ENCODE measurements at places on chromosomes 16 and 17.

DNA sequence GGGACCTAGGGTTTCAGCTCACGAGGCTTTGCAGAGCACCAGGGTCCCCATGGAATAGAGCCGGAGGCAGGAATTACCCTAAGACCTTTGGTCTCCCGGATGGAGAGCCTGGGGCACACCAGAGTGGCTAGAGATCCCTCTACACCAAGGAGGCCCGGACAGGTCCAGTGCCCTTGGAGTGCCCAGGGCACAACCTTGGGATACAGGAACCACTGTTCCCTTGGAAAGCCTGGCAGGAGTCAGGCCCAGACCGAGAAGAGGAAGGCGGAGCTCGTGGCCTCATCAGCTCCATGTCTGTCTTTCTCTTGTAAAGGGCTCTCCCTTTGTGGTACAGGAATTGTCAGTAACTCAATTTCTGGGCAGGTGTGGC lies 3.8 kb upstream of the DBNDD1 start:
- DNase-seq: no peak

DNA sequence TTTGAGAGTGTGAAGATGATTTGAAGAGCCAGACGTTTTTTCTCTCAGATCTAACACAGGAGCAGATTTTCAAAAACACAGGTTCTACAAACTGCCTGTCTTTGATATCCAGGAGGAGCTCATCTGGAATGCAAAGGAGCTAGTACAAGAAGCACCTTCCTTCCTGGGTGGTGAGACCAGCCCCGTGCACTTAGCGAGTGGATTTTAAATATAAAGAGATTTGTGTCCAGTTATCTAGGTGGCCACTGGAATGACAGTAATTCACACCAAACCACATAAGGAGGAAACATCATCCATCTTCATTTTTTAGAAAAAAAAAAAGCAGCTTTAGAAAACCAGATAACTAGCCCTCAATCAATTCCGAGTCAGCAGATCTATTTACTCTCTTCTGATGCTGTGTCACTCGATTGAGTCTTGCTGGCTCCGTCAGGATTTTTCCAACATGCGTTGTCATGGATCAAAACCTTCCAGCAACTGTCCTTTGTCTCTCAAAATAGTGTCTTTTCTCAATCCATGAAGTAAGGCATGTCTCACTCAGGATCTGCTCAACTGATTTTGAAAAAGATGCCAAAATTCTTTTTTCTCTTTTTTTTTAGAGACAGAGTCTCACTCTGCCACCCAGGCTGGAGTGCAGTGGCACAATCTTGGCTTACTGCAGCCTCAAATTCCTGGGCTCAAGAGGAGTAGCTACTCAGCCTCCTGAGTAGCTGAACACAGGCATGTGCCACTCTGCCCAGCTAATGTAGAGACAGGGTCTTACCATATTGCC lies 451.2 kb upstream of the PSMD7 start:
- no peak for DNase-seq

DNA sequence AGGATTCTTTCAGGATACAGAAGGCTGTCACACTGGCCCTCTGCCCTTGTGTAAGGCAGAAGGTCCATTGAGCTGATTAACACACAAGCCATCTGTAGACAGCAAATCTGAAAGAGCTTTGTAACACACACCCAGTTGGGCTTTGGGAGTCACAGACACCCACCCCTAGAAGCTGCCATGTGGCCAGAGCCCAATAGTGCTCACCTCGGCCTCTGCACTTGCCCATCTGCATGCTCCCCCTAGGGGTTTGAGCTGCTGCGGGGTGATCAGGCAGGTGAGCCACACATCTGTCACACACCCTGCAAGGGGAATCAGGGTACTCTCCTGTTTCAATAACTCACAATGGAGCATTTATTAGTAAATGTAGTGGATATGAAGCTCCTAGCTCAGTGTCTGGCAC lies 138.3 kb downstream of the CHD9NB start:
- DNase-seq: no peak

DNA sequence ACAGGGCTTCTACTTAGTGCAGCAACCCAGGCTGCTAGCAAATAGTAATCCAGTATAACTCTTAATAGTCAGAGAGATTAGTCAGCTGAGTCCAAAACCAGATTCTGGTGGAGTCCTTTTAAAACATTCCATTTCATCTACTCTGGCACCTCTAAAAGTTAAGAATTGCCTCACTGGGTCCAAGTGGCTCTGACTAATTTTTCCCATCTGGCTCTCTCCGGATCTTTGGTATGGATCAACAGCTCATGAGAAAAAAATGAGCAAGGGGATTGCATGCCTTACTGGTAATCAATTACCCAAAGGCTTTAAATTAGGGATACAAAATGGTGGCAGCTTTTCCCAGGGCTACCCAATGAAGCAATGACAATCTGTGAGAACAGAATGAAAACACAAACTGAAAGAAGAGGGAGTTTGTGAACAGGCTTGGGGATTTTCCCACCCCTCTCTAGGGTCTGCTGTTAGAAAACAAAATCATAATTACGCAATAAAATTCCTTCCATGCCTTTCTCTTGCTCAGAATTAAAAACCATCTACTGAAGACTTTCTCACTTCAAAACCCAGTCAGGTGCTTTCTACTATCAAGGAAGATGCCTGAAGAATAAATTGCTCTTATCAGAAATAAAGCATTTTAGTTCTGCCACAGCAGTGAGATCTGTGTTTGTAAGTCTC lies 84.6 kb upstream of the PMFBP1 start:
- DNase-seq: no peak

DNA sequence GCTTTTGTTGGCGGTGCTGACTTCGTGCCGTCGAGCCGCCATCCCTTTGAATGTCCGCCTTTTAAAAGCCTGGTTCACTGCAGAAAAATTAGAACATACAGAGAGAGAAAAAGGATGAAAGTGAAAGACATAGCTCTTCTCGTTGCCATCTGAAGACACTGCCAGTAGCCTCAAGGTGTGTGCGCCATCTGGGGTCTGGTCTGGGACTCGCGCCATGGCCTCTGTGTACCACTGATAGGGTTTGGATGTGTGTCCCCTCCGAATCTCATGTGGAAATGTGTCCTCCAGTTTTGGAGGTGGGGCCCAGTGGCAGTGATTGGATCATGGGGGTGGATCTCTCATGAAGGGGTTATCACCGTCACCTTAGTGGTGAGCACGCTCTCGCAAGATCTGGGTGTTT lies 15.5 kb downstream of the GSE1 start:
- DNase-seq: no peak

DNA sequence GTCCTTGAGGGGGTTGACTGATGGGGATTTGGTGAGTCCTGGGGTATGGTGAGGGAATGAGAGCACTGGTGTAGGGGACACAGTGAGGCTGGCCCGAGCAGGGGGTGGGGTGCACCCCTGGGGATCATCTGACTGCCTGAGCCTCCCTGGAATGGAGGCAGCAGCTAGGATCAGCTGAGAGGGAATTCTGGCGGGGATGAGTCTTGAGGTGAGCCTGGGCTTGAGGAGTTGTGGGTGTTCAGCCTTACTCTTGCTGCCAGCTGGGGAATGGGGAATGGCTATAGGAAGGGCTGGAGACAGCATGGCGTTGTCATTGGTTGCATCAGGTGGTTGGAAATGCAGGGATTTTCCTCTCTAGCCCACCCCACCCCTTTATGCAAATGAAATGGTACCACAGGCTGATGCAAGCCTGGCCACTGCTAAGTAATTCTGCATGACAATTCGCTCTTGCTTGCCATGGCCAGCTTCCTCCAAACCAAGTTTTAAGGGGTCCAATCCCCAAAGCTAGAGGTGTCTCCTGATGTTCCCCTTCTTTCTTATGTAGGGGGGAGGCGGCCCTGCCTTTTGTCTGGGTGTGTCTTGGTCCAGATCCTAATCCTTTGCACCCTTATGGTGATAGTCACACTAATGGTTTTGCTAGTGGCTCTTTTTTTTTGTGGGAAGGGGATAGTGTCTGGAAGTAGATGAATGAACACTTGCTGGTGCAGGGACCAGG lies 7.5 kb downstream of the NFE2L1 start:
- peak; percentile 64 for DNase-seq

GRCh38 chr17:1560858-1561355 lies 1.7 kb downstream of the PITPNA start:
- DNase-seq: no peak

DNA sequence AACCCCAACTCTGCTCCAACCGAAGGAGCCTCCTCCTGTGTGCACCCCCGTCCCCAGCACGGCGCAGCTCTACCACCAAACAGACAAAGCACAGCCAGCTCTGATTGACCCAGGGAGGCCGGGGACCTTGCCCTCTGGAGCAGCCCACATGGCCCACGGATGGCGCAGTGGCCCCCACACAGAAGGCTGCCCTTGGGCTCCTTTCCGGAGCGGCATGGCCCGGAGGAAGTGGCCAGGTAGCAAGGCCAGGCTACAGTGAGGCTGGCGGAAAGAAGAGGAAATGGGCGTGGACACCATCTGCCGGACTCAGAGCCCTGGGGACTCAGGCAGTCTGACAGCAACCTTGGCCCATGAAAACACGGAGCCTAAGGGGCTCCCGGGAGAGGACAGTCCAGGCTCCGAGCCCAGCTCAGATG lies 19.9 kb upstream of the ZC3H18 start:
- DNase-seq: no peak

DNA sequence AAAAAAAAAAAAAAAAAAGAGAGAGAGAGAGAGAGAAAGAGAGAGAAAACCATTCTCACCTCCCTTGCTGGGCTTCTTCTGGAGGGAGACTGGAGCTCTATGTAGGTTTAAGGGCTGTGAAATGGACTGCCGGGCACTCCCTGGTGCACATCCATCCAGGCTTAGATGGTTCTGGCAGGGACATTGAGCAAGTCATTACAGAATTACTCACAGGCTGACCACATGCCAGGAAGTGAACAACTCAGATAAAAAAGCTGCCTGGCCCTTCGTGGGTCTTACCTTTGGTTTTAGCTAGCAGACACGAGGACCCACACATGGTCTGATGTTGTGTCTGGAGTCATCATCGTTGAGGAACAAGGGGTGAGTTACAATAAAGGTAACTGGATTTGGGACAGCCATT lies 847.4 kb upstream of the EEF2KMT start:
- no peak for DNase-seq

DNA sequence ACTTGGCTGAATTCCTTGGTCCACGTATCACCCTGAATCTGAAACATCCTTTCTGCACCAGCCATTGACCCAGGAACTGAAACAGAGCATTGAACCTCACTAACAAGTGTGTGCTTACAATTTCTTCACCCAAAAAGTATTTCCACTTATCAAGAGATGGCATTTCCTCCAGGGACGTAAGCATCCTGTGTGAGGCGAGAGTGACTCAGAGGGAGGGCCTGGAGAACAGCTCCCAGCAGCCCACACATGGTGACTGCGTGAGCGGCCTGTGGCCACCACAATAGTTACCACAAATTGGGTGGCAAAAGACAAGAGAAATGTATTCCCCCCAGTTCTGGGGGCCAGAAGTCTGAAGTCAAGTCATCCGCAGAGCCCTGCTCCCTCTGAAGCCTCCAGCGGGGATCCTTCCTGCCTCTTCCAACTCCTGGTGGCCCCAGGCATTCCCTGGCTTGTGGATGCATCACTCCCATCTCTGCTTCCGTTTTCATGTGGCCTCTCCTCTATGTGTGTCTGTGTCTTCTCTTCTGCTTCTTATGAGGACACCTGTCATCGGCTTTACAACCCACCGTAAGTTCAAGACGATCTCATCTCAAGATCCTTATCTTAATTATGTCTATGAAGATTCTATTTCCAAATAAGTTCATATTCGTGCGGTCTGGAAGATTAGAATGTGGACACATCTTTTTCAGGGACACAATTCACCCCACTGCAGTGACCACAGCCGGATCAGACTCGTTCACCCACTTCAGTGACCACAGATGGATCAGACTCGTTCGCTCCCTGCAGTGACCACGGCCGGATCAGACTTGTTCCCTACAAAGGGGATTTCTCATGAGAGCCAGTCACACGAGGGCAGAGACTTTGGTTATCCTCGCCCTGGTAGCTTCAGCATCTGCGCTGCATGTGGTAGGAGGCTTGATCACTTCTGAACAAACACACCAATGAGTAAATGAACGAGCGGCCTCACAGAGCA lies 122.6 kb upstream of the FOXF1 start:
- DNase-seq: no peak

- DNase-seq: no peak
Measured at GRCh38 chr17:14950216-14950615, 314.9 kb downstream of the PMP22 start.

DNA sequence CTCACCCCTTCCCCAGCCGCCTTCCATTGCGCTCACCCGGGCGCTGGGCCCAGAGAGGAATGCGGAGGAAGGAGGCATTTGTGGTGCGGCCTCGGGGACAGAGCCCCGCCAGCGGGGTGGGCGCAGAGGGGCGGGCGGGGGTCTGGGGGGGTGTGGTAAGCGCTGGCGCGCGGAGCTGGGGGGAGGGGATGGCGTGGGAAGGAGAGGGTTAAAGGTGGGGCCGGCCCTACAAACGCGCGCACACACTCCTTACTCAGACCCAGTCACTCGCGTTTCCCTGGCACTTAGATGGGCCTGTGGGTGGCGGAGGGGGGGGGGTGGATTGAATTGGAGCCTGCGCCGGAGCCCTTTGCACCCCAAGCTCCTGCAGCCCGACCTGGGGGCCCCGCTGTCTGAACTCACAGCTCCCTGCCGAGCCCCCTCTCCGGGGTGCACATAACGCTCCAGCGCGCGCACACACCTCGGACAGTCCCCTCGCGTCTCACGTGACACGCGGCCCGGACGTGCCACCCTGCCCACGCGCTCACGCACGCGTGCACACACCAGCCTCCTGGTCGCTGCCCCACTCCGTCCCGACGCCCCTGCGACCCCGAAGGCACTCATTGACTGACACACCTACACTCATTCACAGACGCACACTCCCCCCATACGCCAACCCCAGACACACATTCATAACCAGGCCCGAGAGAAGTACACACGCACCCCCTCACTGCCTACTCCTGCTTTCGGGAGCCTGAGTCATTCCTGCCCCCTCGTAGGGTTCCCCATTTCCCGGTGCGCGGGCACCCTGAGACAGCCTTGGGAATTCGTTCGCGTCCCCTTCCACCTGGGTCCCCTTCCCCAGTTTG lies 844 bp downstream of the TBKBP1 start:
- DNase-seq: peak; percentile 77

GRCh38 chr16:81654346-81654745 lies 124.7 kb upstream of the PLCG2 start:
- no peak for DNase-seq

DNA sequence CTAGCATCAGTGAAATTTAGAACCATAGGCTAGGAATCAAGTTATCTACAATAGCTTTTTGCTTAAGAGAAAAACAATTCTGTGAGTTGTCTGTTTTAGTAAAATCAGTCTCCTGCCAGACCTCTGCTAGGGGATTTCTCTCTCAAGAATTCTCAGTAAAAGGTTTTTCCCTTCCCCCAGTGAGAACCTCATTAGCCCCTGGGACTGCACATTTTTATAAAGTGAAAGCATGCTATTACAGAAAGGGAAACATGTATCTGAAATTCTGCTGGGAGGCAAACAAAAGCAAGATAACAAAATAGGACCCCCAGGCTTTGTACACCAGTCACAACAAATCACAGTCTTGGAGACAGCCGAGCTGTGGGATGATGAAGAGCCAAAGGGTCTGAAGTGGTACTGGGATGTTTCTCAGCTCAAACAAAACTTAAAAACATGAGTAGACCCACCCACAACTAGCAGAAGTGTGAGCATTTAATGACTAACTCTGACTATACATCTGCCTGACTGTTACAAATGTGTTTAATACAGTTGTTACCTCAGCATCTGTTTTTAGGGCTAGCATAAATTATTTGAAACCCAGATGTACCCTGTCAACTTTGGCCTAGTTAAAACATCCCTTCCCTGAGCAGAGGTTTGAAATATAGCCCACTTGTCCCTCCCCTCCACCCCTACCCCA lies 20.0 kb upstream of the GLG1 start:
- no peak for DNase-seq

Data from H1 (cell line).